ENCODE measurements at places on chromosomes 7 and 10.

DNA sequence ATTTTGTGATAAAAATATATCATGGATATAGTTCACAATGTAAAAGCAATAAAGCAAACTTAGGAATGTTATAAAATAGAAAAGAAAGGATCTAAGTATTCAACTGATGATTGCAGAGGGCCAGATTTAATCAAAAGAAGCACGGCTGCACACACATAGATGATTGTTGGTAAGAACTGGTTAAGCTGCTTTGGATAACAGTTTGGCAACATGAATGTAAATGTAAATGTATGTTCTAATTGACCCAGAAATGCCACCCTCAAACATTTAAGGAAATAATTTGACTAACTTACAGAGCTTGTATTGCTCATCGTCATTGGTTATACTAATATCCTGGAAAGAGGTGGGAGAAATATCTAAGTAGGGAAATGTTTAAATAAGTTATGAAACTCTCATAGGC, 13.1 kb downstream of the ZNF485 start:
- no peak for DNase-seq

- DNase-seq = no peak
Measured at GRCh38 chr7:100155553-100156317, 2.8 kb downstream of the TRAPPC14 start.

DNA sequence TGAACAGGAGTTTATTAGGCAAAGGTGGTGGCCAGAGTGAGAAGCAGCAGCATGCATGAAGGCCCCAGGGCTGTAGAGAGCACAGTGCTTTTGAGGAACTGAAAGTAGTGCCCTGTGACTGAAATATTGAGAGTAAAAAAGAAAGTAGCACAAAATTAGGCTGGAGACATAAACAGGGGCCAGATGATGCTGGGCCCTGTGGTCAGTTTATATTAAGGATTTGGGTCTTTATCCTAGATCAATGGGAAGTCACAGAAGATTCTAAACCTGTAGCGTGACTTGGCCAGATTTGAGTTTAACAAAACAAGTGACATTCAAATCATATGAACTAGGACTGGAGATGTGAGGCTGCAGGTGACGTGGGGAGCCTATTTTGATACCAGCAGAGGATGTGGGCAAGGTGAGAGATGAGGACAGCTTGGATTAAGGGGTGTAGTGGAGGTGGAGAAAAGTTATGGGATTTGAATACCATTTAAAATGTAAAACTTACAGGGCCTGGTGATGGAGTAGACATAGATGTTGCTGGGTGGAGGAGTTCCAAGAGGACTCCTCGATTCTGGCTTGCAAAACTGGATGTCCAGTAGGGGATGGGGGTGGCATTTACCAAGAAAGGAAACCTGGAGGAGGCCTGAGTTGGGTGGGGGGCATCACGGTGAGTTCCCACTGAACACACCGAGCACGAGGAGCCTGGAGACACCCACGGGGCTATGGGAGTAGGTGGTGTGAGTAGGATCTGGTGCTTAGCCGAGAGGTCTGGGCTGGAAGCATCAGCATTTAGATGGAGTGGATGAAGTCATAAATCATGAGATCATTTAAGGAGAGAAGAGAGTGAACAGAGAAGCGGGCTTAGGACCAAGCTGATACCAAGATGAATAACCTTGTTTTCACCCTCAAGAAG, 52.8 kb downstream of the HHEX start:
- no peak for DNase-seq

DNA sequence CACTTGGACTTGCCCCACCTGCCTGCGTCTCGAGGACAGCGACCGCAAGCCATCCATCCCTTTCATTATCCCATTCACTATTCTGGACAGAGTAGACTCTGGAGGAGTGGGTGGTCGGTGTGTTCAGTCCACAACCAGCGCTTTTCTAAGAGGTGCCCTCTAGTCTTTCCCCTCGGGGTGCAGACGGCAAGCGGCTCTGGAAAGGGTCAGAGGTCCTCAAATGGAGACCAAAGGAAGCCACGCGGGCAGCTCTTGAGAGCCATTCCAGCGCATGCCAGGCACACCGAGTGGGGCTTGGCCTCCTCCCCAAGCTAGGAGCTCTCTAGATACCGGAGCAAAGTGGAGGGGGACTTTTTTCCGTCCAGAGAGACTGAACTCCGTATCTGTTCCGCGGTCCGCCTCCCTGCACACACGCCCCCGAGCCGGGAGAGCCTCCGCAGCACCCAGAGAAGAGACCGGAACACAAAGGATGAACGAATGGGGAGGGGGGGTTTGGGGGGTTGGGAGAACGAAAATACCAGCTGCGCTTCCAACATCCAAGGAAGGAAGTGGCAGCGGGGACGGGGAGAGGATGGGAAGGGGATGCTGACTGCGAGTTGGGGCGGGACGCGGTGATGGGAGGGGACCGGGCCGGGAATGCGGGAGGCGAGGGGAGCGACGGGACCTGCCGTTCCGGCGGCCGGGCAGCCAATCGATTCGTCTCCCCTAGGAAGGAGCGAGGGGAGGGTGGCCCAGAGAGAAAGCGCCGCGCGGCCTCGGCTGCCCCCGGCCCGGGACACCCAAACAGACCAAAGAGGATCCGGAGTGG, 515 bp downstream of the GSDME start:
- no peak for DNase-seq

DNA sequence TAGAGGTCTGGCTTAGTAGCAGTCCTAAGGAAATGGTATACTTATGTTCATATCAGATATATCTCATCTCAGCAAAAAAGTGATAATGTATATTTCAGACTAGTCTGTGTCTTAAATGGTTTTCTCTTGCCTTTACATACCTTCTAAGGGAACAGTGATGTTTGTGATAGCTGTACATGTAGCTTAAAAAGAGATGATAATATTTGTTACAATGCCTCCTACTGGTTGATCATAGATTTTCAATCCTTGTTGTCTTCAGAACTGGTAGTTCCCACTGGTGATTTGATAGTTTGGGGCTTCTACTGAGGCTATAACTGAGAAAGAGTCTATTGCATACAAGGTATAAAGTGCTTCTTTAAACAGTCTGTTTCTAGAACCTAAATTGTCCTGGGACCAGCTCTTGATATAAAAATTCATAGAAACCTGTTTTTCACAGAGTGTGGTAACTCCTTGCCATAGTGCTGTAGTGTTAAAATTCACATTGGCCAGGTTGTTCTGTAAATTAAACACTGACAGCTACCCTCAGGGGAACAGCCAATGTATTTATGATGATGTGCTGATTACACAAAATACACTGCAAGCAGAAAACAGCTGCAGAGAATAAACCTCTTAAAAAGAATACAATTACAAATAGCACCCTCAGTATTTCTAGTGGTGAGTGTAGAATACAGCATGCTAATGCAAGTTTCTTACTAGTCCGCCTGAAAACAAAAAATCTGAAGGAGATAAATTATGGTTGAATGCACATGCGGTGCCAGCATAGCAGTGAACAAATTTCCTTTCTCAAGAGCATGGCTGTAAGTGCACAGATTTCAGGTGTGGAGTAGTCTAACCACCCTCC, 90.3 kb downstream of the BTRC start:
- no peak for DNase-seq

- DNase-seq = no peak
Measured at GRCh38 chr7:2937701-2938513, 93.8 kb upstream of the GNA12 start.

DNA sequence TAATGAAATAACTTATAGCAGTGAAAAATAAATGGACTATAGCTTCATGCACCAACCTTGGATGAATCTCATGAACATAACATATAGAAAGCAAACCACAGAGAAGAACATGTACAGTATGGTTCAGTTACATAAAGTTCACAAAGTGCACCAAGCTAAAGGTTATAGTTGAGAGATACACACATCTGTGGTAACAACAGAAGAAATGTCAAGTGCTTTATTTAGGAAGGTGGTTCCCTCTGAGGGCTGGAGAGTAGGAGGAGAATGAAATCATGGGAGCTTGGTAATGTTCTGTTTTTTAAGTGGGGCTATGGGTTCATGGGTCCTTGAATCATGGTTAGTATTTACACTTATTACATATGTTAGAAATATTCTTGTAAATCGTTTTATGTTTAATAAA, 323.3 kb downstream of the PHTF2 start:
- no peak for DNase-seq

GRCh38 chr7:139660317-139661042, 117.3 kb downstream of the HIPK2 start:
- DNase-seq = no peak

- no peak for DNase-seq
Measured at GRCh38 chr7:24245362-24245761, 38.6 kb upstream of the NPY start.

GRCh38 chr7:74455291-74455804, 1.6 kb downstream of the GTF2IRD1 start:
- DNase-seq = no peak

GRCh38 chr7:77466450-77466849, 50.3 kb upstream of the GSAP start:
- DNase-seq = no peak

DNA sequence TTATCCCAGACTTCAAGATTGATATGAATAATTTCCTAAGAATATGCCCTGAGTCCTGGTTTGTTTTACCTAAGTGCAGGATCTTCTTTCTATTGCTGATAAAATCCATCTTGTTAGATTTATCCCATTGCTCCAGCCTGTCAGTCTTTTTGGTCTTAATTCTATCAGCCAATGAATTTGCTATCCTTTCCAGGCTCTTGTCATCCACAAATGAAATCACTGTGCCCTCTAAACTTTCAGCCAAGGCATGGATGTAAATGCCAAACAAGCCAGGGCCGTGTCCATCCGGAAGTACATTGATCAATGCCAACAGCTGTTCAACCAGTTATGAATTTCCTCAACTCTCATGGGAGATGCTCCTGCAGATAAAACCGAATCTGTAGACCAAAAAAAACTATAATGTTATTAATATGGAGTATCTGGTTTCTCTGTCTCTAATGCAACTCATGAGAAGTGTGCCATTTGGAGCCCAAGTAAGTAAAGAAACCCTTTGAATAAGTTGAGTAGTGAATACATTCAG, 40.0 kb downstream of the NPY start:
- DNase-seq = no peak

GRCh38 chr7:25967278-25968204, 184.5 kb upstream of the NFE2L3 start:
- DNase-seq = no peak

- DNase-seq = no peak
Measured at GRCh38 chr10:46299286-46299535, 12.4 kb downstream of the ANTXRL start.

- no peak for DNase-seq
Measured at GRCh38 chr7:97479740-97480290, 252.1 kb upstream of the TAC1 start.

DNA sequence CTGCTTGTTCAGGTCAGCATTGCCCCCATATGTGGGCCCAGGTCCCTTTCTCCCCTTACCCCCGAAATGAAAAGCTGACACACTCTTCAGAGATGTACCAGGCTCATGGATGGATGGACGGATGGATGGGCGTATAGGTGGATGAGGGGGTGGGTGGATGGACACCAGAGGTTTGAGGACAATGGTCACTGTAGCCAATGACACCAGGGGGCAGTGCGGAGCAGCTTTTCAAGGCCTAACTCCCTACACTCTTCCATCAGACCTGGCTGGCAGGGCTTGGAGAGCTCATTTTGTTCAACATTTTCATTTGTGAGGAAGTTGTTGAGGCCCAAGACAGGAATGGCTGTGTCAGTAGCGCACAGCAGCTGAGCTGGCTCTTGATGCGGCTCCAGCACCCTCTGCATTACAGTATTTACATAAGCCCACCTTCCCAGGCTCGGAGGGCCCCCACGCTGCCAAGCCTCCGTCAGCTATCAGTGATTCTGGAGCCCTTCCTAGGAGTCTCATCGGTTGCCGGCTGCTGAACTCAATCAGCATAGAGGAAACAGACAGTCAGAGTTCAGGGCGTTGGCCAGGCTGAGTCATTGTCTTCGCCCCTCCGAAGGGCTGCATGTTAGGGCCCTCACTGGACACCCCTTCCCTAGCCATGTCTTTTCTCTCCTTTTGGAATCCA, 11.6 kb upstream of the FFAR4 start:
- no peak for DNase-seq

DNA sequence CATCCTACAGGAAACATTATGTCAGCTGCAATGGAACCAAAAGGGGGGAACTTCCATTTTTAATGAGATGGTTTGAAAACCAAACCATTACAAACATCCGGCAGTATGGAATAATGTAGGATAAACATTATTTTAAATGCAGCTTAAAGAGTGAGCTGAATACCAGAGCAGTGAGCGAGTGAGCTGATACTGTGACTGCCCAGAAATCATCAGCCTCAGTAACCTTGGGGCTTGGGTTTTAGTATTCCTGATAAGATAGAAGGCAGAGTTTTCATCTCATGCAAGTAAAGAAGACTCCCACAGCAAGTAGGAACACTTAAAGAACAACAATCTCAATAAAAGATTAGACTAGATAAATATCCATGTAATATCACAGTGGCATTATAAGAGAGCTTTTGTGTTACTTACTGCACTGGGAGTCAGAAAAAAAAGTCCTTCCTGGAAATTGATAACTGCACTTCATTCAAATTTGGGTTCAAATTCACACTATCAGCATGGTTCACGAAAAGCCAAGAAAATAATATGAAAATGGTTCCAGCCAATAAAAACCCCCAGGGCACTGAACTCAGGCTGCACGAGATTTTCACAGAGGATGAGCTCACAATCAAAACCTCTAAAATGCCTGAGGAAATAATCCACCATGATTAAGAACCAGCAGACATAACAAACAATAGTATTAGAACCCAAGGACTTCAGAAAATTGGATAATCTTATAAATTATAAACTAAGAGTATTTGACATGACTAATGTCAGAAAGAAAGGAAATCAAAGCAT, 115.7 kb downstream of the MTPAP start:
- DNase-seq = no peak

- no peak for DNase-seq
Measured at GRCh38 chr7:1061180-1061579, 16.8 kb downstream of the GPR146 start.

GRCh38 chr7:156942708-156943090, 6.8 kb upstream of the NOM1 start:
- no peak for DNase-seq

- no peak for DNase-seq
Measured at GRCh38 chr7:2357571-2357970, 2.9 kb downstream of the EIF3B start.

DNA sequence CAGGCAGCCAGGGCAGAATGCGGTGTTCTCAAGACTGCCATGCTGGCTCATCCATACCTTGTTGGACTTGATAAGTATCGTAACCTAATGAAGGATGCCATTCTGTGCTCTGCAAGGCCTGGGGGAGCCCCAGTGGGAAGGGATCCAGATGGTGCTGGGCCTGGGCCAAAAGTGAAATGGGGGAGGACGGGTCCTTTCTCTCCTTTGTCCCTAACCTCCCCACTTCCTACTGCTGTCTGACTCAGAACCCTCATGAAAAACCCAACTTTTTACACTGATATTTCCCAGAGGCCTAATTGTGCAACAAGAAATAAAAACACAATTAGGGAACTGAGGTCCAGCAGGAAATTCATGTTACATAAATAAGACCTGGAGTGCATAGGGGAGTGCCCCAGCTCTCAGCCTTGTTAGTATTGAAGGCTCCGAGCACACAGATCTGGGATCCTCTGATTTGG, 193.7 kb upstream of the SVIL start:
- no peak for DNase-seq
